Stimulated activated CD4-positive, alpha-beta T cell treated with anti-CD3 and anti-CD28 coated beads, Interleukin-4, amount 100 ng/mL, for 1 hour (primary cell): ENCODE measurements at places on chromosomes 12 and 14.

DNA sequence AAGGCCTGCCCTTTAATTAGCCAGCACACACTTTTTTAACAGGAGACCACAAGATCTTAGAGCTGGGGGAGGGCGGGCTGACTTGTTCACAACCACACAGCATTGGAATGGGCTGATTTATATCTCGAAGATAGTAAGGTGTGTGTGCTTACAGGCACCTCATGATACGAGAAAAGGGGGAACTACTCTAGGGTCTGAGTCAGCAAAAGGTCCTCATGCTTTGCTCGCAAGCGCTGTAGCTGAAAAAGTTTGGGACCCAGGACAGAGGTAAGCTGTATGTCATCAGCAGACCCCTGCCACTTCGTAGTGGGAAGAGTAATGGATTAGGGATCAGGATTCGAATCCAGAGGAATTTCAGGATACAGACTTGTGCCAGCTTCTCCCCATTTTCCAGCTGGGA is 88.9 kb upstream of the RBM19 start:
- no peak for DNase-seq

DNA sequence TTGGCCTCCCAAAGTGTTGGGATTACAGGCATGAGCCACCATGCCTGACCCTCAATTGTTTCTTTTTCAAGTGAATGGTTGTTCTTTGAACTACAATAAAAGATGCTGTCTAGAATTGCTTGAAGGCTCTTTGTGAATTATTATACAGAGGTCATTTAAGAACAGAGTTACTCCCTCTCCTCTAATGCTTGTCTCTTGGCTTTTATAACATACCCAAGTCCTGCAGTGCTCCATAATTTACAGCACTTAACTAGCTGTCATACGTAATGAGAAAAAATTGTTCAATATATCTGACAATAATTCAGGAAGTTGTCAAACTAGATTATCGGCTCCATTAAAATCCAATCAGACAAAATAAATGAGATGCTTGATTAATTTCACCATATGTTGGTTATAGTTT is 823.0 kb upstream of the ATXN7L3B start:
- no peak for DNase-seq

DNA sequence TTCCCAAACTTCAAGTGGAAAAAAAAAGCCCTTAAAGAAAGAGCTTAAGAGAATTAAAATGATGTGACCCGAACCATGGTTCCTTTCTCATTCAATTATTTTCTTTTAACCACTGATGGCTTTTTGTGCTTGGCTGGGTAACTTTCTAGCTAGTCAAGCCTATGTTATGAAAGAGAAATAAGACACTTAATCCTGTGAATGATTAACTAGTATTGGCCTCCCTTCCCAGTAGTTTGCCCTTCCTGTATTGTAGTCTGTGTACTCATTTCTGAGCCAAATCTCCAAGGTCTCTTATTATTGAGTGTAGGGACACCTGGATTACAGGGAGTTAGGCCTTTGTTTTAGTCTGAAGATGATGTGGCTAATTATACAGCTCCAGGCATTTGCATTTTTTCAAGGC is 353.0 kb downstream of the RAD51B start:
- DNase-seq: no peak

DNA sequence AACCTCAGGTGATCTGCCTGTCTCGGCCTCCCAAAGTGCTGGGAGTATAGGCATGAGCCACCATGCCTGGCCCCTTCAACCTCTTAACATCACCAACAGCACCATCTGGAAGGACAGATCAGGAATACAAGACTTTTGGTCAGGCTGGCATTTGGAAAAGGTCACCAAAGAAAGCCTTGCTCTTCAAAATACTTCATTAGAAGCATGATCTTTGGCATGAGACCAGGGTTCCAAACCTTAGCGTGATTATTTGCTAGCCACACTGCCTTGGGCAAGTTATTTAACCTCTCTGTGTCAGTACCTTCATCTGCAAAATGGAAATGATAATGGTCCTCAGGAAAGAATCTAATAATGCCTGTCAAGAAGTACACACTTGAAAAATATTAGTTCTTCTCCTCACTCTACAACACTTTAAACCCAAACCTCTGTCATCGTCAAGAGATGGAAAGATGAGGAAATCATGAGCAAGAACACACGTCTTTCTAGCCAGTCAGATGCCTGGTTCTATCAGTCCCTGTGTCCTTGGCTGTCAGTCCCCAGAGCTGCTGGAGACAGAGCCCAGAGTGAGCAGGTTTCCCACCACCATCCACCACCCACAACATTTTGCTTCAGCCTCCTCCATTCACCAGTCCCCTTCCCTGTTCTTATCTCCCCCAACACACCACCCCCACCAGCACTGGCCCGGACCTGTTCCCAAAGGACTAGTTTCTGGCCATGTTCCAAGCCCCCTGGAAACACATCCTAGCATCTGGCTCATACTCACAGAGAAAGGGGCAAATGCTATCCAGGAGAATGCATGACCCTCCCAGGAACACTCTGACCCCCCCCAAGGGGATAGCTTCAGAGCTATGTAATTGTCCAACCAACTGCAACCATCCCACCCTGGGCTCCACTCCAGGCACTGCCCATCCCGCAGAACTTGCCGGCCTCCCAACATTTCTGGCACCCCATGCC is 2.0 kb downstream of the ADCY6 start:
- no peak for DNase-seq

DNA sequence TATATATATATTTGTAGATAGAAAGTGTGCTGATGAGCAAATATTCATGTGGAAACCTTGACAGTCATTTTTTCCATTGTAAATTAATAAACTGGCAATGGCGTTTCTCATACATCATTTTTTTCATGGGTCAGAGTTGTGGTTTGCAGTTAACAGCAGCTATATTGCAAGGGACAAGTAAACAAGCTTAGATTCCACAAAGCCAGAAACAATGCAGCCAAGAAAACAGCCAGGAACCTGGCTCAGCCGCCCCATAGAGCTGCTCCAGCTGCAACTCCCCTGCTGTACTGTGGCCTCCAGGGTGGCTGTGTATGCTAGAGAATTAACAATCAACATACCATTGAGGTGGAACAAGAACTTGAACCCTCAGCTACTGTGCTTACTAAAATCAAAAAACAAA is 298.2 kb downstream of the TMEM132D start:
- DNase-seq: no peak

- no peak for DNase-seq
Measured at GRCh38 chr12:115088328-115088994, 404.5 kb upstream of the TBX3 start.

GRCh38 chr12:64746663-64747062 is 12.5 kb downstream of the GNS start:
- DNase-seq: no peak

- no peak for DNase-seq
Measured at GRCh38 chr12:116257215-116257614, 20.3 kb downstream of the MED13L start.

DNA sequence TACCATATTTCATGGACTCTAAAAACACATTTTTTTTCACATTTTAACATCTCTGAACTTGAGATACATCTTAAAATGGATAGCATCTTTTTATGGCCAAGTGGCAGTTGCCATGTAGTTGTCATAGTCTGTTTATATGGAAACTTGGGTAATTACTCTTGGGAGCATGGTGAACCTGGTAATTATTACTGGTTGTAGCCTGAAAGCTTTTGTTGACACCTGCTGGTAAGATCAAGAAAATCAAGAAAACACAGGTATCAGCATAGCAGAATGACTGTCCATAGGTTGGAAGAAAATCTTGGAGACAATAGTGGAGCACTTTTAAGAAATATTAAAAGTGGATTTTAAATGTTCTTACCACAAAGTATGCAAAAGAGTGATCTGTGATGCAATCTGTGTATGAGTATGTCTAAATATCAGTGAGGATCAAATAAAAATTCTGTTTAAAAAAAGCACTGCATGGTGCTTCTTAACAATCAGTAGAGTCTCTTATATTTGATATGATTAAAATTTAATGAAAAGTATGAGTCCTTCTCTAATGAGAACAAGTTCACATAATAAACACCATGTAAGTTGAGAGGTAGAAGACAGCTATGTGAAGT is 44.2 kb downstream of the TTC8 start:
- DNase-seq: no peak

DNA sequence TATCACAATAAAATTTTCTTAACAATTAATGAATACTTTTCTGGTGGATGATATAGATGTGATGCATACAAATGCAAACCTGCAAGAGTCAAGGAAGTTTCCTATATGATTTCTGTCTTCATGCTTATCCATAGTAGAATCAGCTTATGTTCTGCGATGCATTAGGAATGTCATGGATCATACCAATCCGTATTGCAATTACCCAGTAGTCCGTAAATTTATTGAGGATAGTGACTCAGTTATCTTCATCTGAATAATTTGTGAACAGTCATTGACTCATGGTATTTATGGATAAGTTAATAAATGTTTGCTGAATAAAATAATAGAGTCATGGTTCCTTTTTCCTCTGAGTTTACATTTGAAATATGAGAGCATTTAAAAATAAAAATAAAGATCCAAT is 483.4 kb downstream of the LRFN5 start:
- DNase-seq: no peak

- DNase-seq: no peak
Measured at GRCh38 chr14:89247457-89248122, 169.4 kb downstream of the FOXN3 start.

DNA sequence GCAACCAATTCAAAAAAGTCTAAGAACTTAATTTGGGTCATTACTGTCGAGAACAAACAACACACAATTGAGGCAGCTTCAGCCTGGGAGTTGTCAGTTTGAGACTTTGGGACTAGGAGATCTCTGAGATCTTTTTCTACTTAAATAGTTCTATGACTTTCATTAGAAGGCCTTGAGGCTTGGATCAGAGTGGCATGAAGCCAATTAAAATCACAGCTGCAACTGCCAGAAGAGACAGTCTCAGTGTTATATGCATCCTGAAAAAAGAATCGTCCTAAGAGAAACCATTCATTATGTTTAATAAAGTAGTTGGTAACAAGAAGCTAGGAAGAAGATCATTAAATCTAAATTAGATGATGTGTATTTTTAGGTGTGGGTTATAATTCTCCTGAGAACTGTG is 170.8 kb upstream of the RASSF8 start:
- no peak for DNase-seq
